ENCODE measurements at places on chromosomes 2 and 18. TPM values are rescaled to one million over a fixed set of nuclear protein-coding genes. Genes with fewer than 3 reads are reported as not detected.

The MC5R gene
- not detected for polyA plus RNA-seq

The LHCGR gene
- not detected for polyA plus RNA-seq

The C2orf66 gene
- not detected for polyA plus RNA-seq

The UGT1A6 gene
- not detected for polyA plus RNA-seq

The GCKR gene
- polyA plus RNA-seq: not detected

The ATF2 gene
- polyA plus RNA-seq: 61.7 TPM

The NT5C1B gene
- polyA plus RNA-seq: 0.39 TPM

The POMC gene
- 10.1 TPM for polyA plus RNA-seq

The KCNK3 gene
- polyA plus RNA-seq: not detected

The SLC9A4 gene
- not detected for polyA plus RNA-seq

Measured in naive thymus-derived CD4-positive, alpha-beta T cell (primary cell).